Activated T-helper 2 cell treated with anti-CD3 and anti-CD28 coated beads, Interferon-gamma antibody, Interleukin-2, Interleukin-4, amounts not matched to agents 10 μg/mL and 5 μg/mL and 100 μg/mL, durations not matched to agents 14 hours and 24 hours and 36 hours (primary cell): ENCODE measurements at places on chromosomes 2 and 18. TPM values are rescaled to one million over a fixed set of nuclear protein-coding genes. Genes with fewer than 3 reads are reported as not detected.

Gene ABHD1
- 1.2 and 1.5 TPM in 2 replicates for total RNA-seq

Gene GPR39
- total RNA-seq: not detected in 2 replicates

Gene NPAS2
- total RNA-seq: 4.2 and 5.6 TPM in 2 replicates

Gene CD8B2
- not detected in 2 replicates for total RNA-seq

Gene DLX1
- total RNA-seq: 0.09 TPM in 1 of 2 replicates, not detected in the other

Gene MPP4
- total RNA-seq: not detected in 2 replicates

GRCh38 chr2:236531996-236532395 is 37.6 kb upstream of the ACKR3 start:
- H3K27me3 ChIP-seq: peaks cover 3% of the 10 kb centered on the region
- no peaks in the 10 kb centered on the region for H3K36me3 ChIP-seq
- DNase-seq: no peak
- no peak overlapping the region for H3K4me3 ChIP-seq
- no peak overlapping the region for H3K27ac ChIP-seq

- H3K27ac ChIP-seq: no peak overlapping the region
- DNase-seq: peak; percentile 33
- no peaks in the 10 kb centered on the region for H3K36me3 ChIP-seq
These were observed 78.8 kb upstream of the TTC39C start for GRCh38 chr18:23935804-23936203.

GRCh38 chr2:26068602-26069298 is 34.9 kb downstream of the RAB10 start:
- no peaks in the 10 kb centered on the region for H3K27me3 ChIP-seq
- DNase-seq: peak; percentile 53
- peak overlapping the region; percentile 27 for H3K4me3 ChIP-seq
- H3K4me1 ChIP-seq: peaks cover 53% of the 10 kb centered on the region

- no peaks in the 10 kb centered on the region for H3K4me1 ChIP-seq
- no peak overlapping the region for H3K27ac ChIP-seq
- no peak for DNase-seq
- H3K27me3 ChIP-seq: peaks cover 2% of the 10 kb centered on the region
These were observed 153.4 kb downstream of the SH3RF3 start for GRCh38 chr2:109282360-109282759.
